ENCODE measurements at places on chromosomes 3 and 15. TPM values are rescaled to one million over a fixed set of nuclear protein-coding genes. Genes with fewer than 3 reads are reported as not detected.

DNA sequence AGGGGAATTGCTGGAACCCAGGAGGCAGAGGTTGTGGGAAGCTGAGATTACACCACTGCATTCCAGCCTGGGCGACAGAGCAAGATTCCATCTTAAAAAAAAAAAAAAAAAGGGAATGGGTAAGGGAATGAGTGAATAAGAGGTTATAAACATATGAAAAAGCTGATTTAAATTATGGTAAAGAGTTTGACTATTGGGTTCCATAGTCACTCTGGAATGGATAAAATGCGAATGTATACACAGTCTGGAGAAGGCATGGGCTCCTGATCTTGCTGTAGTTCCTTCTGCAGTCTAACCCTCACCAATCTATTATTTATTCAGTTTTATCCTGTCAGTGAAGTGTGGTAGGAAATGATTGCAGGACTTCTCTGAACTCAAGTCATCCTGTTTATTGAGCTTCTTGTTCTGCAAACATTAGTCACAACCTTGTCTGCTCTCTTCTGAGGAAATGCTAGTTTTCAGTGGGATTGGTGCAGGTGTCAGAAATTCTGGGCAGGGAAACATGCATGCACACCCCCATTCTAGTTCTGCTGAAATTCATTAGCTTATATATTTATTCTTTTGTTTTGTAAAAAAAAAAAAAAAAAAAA is 190.9 kb upstream of the CFAP20DC start:
- no peak for DNase-seq

DNA sequence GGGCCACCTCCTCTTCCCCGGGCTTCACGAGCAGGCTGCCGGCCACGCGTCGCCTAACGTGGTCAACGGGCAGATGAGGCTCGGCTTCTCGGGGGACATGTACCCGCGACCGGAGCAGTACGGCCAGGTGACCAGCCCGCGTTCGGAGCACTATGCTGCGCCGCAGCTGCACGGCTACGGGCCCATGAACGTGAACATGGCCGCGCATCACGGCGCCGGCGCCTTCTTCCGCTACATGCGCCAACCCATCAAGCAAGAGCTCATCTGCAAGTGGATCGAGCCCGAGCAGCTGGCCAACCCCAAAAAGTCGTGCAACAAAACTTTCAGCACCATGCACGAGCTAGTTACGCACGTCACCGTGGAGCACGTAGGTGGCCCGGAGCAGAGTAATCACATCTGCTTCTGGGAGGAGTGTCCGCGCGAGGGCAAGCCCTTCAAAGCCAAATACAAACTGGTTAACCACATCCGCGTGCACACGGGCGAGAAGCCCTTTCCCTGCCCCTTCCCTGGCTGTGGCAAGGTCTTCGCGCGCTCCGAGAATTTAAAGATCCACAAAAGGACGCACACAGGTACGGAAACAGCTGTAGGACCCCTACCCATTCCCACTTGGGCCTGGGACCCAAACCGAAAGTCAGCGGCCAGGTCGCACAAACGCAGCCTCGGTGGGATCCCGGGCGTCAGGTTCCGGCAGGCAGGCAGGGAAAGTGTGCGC is 1.5 kb downstream of the ZIC1 start:
- DNase-seq = peak; percentile 70

GPR149 gene
- total RNA-seq = not detected

ACAP2 gene
- total RNA-seq = 31.8 TPM

DNA sequence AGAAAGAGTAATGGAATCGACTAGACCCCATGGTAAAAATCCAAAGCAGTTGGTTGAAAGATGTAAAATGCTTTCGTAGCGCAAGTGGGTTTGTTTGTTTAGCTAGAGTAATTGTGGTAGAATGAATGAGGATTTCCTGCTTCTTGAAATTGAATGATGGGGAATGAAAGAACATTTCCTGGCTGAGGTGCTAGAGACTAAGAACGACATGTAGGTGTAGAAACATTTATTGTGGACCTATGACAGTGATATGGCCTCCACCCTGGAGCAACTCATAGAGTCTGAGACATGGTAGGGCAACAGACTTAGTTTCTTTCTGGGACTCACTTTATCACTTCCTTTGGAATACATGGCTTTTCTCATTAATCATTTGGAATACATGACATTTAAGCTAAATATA is 467.6 kb upstream of the CFAP20DC start:
- no peak for DNase-seq

ZNF774 gene
- 2.3 TPM for total RNA-seq

RASA2 gene
- total RNA-seq = 9.1 TPM

PTH1R gene
- total RNA-seq = 21.6 TPM

- peak; percentile 66 for DNase-seq
These were observed 53.2 kb downstream of the ACAD9 start for GRCh38 chr3:128932516-128933212.

ADIPOQ gene
- total RNA-seq = 0.84 TPM

GRCh38 chr3:150682279-150682678 is 21.4 kb downstream of the ERICH6 start:
- DNase-seq = no peak

ECE2 gene
- total RNA-seq = 0.69 TPM

DNA sequence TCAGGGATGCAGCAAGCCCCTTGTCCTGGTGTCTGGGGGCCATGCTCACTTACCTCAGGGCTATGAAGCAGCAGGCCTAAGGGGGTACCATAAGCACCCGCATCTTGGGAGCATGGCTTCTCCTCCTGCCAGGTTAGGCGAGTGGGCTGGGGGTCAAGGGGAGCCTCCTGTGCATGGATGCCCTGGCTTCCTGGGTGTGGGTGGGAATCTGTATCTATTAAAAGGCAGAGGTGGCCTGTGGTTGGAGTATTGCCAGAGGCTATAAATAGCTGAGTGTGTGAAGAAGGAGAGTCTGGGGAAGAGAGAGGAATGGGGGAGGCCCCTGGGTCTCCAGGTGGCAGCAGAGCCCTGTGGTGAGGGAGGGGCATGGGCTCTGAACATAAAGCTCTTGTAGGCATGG is 19.5 kb downstream of the ACVR2B start:
- DNase-seq = no peak

- no peak for DNase-seq
These were observed 327.4 kb downstream of the SHQ1 start for GRCh38 chr3:72520690-72521308.

- no peak for DNase-seq
These were observed 13.7 kb downstream of the PDHB start for GRCh38 chr3:58419780-58420507.

DNA sequence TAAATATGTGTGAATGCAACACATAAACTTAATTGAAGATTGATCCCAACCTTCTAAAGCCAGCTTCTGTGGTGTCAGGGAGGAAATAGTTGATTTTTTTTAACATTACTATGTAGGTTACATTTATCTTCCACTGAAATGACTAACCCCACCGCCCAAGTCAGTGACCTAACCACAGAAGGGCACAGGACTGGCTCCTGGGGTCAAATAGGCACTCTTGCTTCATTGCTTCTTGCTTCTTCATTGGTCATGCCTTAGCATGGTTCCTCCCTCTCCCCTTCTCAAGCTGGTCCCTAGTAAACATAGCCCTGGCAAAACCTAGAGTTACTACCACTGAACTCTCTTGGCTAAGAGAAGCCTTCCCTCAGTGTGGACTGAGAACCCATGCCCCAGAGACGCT is 12.3 kb downstream of the EIF1B start:
- peak; percentile 29 for DNase-seq

GRCh38 chr3:125240496-125240895 is 27.9 kb upstream of the SLC12A8 start:
- DNase-seq = no peak

FAH gene
- 13.2 TPM for total RNA-seq

CTXN2 gene
- not detected for total RNA-seq

ACP3 gene
- total RNA-seq = 1.8 TPM

All from esophagus muscularis mucosa (tissue), 4 donors.